ENCODE measurements at places on chromosomes 5 and 9.

DNA sequence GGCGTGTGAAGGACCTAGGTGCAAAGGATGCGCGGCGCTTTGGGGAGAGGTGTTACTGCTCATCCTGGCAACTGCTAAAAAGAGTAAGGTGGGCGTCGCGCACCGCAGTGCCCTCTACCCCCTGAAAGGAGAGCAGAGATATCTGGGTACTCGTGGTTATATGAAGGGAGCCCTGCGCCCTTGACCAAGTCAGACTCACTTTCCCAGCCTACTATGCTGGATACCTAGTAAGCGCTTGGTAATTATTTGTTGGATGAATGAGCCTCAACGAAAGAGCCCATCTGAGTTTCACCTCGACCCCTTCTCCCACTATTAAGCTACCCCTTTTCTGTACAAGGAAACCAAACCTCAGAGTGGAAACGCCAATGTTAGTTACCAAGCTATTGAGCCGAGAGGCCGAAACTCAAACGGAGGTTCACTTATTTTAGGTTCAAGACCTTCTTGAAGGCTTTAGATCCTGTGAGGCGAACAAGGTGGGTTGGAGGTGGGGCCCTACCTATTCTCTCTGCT lies 8.0 kb downstream of the LHX6 start:
- no peak for DNase-seq

GRCh38 chr5:125775896-125776295 lies 647.3 kb upstream of the GRAMD2B start:
- no peak for DNase-seq

- no peak for DNase-seq
Measured at GRCh38 chr5:121819682-121820261, 31.9 kb upstream of the FTMT start.

- no peak for DNase-seq
Measured at GRCh38 chr9:131037335-131038255, 28.6 kb downstream of the LAMC3 start.
